Upper lobe of right lung (tissue), 1 donor: ENCODE measurements at places on chromosomes 6 and 20. TPM values are rescaled to one million over a fixed set of nuclear protein-coding genes. Genes with fewer than 3 reads are reported as not detected.

GRCh38 chr6:6277413-6277812, 43.0 kb downstream of the F13A1 start:
- no peak overlapping the region for H3K4me3 ChIP-seq
- H3K4me1 ChIP-seq = no peaks in the 10 kb centered on the region
- H3K36me3 ChIP-seq = no peaks in the 10 kb centered on the region
- no peak overlapping the region for H3K27ac ChIP-seq
- no peak for DNase-seq

GRCh38 chr6:131027326-131027725, 35.7 kb downstream of the EPB41L2 start:
- H3K4me3 ChIP-seq = no peak overlapping the region
- peaks cover 5% of the 10 kb centered on the region for H3K4me1 ChIP-seq
- no peaks in the 10 kb centered on the region for H3K36me3 ChIP-seq

Gene GMPR
- 17.6 TPM for total RNA-seq

- no peak overlapping the region for H3K27ac ChIP-seq
- no peaks in the 10 kb centered on the region for H3K36me3 ChIP-seq
- H3K4me1 ChIP-seq = no peaks in the 10 kb centered on the region
- no peak for DNase-seq
- no peak overlapping the region for H3K4me3 ChIP-seq
These were observed 328.1 kb downstream of the ARHGAP18 start for GRCh38 chr6:129381885-129382284.

Gene RNF182
- 6.1 TPM for total RNA-seq

- no peak overlapping the region for H3K27ac ChIP-seq
- no peaks in the 10 kb centered on the region for H3K4me1 ChIP-seq
- no peak for DNase-seq
- no peaks in the 10 kb centered on the region for H3K27me3 ChIP-seq
These were observed 92.1 kb downstream of the FOXC1 start for GRCh38 chr6:1701668-1702353.

- no peak overlapping the region for H3K27ac ChIP-seq
- H3K36me3 ChIP-seq = no peaks in the 10 kb centered on the region
- no peaks in the 10 kb centered on the region for H3K4me1 ChIP-seq
These were observed 305.4 kb downstream of the FARS2 start for GRCh38 chr6:5566718-5567117.

GRCh38 chr6:169994739-169995138, 243.3 kb downstream of the ERMARD start:
- no peaks in the 10 kb centered on the region for H3K27me3 ChIP-seq
- no peaks in the 10 kb centered on the region for H3K36me3 ChIP-seq
- H3K4me3 ChIP-seq = no peak overlapping the region
- no peak for DNase-seq
- H3K27ac ChIP-seq = no peak overlapping the region
